ENCODE measurements at places on chromosomes 1 and 21.

DNA sequence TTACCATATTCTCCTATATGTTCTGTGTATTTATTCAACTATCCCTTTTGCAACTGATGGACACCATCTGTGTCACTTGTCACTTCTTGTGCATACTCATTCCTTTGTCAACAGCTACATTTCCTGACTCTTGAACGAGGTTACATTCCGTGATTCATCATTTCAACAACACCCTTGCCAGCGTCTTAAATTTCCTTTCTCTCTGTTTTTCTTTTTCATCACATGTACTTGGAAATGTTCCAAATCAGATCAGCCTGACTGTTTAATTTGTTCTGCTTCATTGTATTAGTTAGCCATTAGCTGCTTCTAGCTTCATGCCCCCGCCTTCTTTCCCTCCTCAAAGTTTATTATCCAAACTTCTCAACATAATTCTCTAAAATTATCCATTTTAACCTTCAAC is 173.0 kb downstream of the ADGRL4 start:
- DNase-seq = peak; percentile 84

DNA sequence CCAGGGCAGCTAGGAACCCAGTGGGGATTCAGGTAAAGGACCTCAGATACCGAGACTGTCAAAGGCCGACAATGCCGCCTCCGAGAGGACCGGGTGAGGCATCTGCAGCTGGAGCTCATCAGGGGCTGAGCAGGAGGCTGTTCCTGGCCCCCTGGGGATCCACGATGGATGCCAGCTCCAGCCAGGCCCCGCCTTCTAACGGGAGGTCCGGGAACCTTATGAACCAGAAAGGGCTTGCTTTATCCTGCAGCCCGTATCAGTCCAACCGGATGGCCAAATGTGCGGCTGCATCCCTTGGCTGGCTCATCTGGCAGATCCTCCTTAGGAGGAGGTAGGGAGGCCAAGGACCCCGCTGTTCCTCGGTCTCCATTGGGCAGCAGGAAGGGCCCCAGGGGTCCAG is 32.0 kb downstream of the SLC45A1 start:
- no peak for DNase-seq

- DNase-seq = no peak
Observed at GRCh38 chr1:168520052-168520751, 23.6 kb downstream of the XCL2 start.

GRCh38 chr1:236953151-236953700 is 51.0 kb downstream of the MT1HL1 start:
- DNase-seq = no peak

- DNase-seq = peak; percentile 85
Observed at GRCh38 chr1:169890761-169891538, 2.7 kb downstream of the SCYL3 start.

DNA sequence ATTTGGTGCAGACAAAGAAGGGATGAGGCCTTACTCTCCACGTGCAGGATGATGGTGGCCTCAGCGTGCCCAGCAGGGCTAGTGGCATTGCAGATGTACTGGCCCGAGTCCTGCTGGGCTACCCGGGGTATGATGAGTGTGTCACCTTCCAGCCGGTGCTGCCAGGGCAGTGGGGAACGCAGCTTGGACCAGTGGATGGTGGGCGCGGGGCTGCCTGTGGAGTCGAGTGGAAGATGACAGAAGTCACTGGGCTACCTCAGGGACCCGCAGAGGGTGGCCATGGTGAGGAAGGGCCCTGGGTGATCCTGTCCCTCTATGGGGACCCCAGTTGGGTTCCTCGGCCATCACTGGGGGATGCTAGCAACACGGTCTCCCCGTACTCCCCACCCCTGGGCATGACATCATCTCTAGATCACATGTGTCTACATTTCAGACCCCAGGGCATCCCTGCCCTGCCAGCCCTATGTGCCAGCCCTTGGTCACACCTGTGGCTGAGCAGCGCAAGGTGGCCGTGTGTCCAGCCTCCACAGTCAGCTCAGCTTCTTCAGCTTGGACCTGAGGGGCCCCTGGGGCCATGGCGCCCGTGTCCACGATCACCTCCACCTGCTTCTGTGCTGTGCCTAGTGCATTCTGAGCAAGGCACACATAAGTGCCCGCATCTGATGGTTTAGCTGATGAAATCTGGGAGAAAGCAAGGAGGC is 27.4 kb downstream of the LDLRAD2 start:
- DNase-seq = no peak

DNA sequence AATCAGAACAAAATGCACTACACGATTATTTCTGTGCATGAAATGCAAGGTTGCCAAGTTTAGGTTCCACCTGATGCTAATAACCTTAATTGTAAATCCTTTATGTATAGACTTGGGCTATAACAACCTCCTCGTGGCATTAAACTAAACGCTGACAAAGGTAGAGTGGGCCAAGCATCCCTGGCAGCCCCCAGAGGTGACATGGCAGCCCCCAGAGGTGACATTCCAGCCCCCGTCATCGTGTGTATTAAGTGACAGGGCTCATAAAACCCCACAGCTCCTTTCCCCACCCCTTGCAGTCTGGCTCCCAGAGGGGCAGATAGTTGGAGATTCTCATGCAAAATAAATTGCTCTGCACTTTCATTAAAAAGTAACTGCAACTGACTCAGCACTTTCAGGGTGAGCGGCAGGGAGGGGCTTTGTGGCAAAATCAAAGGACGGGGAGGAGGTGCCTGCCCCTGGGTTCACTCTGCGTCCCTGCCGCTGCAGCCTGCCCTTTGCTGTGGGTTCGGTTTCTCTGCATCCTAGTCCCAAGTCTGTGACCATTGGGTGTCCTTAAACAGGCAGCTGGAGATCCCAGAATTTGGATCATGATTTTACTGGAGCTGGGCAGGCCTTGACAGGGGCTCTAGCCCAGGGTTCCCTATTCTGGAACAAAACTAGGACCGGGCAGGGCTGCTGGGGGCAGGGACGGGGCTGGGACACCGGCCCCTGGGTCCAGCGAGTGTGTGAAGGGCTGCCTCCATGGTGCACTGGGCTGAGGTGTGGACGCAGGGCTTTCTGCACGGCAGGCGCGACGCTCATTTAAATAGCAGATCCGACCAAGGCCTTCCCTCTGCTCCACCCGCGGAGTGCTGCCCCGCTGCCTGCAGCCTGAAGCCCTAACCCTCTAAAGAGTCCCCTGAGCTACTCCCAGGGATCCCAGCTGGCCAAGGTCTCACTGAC is 234.9 kb upstream of the VAMP3 start:
- no peak for DNase-seq

DNA sequence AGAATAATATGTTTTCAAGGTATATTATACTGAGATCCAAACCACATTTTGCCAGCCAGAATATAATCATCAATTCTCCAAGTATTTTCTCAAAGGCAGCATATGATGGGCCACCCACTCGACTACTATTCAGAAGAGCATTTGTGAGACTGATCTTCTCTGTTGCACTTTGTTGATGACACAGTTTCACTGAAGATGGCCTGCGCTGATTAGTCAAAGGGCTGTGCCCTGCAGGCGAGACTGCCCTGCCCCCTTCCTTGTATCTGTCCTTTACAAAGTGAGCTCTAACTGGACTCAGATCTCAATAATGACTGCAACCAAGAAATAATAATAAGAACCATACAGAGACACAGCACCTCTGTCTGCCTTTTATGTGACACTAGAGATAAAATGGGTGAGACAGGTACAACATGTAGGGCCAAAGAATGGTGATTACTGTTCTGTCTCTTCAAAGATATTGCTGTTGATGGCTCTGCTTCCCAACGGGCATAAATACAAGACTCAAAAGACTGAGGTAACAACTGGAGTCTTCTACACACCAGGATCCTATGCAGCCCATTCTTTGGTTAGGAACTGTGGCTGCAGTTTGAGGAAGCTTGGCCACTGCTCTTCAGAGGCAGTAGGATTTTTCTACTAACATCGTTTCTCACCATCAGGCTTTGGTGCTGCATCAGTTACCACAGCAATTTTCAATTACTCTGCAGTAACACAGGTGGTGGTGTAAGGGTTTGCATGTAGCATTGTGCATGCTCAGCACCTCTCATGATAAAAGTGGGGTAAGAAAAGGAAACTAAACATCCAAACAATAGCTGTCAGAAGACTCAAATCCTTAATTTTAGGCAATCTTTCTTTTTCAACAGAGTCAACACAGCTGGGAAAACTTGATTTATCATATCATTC is 481.1 kb downstream of the PTBP2 start:
- peak; percentile 23 for DNase-seq

- no peak for DNase-seq
Observed at GRCh38 chr1:162020150-162020549, 3.5 kb downstream of the OLFML2B start.

DNA sequence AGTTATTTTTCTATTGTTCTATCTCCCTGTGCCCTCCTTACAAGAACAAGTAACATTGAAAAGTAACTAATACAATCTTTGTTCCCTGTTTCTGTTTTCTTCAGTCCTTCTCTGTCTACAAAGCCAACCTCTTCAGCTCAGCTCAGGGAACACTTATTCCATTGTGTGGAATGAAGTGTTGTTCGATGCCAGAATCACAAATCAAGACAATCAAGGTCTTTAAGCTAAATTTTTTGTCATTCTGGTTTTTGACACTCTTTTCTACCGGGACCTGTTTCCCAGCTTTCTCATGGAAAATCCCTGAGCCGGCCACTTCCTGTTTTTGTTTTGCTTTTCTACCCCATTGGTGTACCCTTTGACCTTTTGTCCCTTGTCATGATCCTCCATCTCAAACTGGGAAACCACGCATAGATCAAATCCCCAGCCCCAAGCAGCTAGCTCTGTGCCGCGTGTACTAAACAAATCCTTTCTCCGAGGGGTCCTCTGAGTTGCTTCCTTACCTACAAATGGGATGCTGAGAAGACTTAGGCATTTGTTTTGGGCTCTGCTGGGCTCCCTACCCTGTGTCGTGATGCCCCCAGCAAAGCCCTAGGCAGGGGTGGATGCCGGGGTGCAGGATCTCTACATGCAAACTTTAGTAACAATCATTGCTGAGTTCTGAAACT is 141.8 kb downstream of the TOMM20 start:
- DNase-seq = no peak

GRCh38 chr1:232676307-232676706 is 46.4 kb upstream of the SIPA1L2 start:
- DNase-seq = no peak

- DNase-seq = no peak
Observed at GRCh38 chr1:118254001-118254400, 69.0 kb upstream of the SPAG17 start.

GRCh38 chr1:178953538-178954324 is 72.0 kb upstream of the FAM20B start:
- no peak for DNase-seq

DNA sequence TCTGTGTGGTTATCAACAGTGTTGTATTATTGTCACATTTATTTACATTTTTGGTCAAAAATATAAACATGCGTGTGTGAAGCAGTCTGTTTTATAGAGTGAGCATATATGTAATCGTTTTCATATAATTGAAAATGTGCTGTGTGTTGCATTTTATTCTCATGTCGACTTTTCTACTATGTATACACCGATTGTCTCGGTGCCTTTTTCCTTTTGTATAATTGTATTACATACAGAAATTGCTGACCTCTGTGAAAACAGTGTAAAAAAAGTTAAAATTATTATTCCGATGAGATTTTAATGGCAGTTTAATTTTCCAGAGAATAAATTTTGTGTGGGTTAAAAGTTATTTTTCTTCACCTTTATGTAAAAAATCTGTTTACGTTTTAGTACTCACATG is 62.4 kb upstream of the SERTAD4 start:
- DNase-seq = no peak

GRCh38 chr1:242735323-242735722 is 210.8 kb upstream of the PLD5 start:
- no peak for DNase-seq

- DNase-seq = peak; percentile 64
Observed at GRCh38 chr1:22826604-22827580, 116.3 kb downstream of the EPHB2 start.

- no peak for DNase-seq
Observed at GRCh38 chr21:31566611-31567010, 92.9 kb upstream of the SOD1 start.

DNA sequence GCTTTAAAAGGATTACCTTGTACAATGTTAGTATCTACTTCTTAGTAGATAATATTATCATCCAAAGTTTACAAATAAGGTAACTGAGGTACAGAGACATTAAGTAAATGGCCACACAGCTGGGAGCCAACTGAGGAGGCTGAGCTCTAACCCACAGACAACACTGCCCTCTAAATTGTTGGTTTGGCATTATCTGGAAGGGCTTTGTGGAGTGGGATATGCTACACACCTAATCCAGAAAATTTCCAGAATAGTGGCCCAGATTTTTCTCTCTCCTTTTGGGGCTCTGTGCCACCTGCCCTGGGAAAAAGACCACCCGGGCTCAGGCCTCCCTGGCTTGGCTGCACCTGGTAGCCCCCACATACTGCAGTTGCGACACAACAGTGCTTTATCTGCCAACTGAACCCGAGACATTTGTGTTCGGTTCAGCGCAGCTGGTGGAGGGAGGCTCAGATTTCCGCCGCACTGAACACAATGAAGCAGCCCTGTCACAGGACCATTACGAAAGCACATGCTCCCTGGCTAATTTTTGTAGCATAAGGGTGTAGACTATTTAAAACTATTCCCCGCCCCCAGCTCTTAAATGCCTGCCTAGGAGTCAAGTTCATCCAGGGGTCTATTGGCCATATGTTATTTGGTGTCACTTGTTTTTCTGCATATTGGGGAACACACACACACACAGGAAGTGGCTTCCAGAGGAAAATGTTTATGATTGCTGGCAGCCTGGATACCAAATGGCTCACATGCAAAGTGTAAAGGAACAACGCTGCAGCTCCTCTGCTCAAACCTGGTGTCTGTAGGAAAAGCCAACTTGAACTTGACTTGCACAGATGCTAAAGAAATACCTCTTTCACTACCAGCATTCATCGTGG is 92.3 kb upstream of the ESRRG start:
- DNase-seq = peak; percentile 10

GRCh38 chr21:34648739-34649297 is 20.0 kb upstream of the CLIC6 start:
- DNase-seq = no peak

DNA sequence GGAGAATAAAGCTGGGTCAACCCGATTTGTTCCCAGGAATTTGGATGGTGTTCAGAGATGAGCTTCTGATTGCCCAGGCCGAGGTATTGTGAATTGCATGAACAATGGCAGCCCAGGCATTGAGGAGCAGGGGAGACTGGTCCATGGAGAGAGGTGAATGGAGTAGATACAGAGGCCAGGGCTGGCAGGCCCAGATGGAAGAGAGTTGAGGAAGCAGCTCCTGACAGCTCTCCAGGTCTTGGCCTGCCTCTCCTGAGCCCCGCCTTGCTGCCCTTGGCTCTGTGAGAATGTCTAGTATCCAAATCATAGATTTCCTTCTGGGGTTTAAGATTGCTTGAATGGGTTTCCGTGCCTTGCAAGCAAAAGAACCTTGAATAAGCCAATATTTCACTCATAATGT is 11.5 kb downstream of the ABCA4 start:
- DNase-seq = no peak

DNA sequence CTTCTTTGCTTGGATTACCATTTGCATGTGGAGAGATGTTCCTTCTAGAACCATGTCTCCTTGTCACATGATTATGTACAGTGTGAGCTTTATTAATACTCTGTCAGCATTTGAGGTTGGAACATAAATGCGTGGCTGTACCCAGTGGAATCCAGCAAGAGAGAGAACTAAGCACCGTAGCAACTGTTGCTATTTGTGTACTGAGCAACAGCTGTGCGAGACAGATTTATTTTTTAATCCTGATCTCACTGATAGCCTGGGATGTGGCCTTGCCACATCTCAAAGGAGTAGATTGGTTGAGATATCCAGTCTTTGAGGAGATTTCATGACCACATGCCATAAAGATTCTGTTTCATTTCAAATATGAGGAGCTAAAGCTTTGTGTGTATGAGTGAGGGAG is 43.4 kb downstream of the KIF1B start:
- peak; percentile 38 for DNase-seq

GRCh38 chr1:101476541-101476940 is 239.7 kb downstream of the S1PR1 start:
- no peak for DNase-seq
